Calu3 (cell line): ENCODE measurements at places on chromosomes 11 and 22. TPM values are rescaled to one million over a fixed set of nuclear protein-coding genes. Genes with fewer than 3 reads are reported as not detected.

DNA sequence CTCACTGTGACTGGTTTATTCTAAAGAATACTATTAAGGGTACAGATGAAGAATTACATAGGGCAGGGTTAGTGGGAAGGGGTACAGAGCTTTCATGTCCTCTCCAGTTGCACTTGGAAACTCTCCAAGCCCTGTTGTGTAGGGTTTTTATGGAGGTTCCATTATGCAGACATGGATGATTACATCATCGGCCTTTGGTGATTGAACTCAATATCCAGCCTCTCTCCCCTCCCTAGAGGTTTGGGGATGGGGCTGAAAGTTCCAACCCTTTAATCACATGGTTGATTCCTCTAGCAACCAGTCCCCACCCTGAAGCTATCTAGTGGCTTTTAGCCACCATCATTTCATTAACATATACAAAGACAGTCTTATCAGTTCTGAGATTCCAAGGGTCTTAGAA lies 472.6 kb downstream of the BUD13 start:
- no peak for DNase-seq

The THY1 gene
- total RNA-seq, result not detected in 2 replicates

DNA sequence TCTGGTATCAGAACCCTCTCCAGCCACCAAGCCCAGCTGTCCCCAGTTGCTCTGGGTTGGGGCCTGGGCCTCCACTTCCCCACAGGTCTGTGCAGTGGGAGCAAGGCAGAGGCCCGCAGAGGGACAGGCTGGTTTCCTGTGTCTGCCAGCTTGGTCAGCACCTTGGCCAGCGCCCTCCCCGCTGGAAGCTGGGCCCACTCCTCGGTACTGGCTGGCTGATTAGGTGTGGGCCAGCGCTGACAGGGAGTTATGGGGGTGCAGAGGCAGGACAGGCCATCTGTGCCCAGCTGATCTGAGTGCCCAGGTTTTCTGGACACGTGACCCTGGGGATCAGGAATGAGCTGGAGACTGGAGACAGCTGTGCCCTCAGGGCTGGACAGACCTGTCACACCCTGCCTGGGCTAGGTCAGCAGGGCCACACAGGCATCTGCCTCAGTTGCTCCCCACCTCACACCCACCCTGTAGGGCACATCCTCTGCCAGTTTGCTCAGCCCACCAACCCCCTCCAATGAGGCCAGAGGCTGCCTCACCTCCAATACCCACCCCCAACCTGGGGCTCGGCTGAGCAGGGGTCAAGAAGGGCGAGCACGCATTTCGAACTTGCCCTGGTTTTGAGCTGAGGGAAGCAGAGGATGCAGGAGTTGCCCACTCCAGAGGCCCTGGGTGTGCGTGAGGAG lies 175.3 kb downstream of the IGLL1 start:
- DNase-seq, result no peak

The TRIM51 gene
- total RNA-seq, result not detected in 2 replicates

The SYT8 gene
- total RNA-seq, result 5.8 and 7.1 TPM in 2 replicates

DNA sequence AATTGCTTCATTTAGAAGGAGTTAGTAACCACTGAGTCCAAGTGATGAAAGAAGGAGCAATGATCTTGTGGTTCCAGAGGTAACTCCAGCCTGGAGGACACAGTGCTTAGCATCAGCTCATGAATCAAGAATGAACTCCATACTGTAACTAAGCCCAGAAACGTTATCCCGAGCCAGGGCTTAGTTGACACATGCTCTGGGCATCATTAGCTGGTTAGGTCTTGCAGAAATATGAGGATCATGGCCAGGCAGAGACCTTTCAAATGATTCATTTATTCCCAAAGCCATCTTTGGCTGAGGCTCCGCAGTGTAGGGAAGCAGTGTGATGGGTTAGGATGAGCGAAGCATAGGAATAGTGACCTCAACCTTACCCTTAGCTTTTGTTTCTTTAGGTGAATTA lies 277.4 kb downstream of the FAM76B start:
- no peak for DNase-seq

- DNase-seq, result no peak
Measured at GRCh38 chr11:2374456-2375201, 2.5 kb upstream of the CD81 start.

The GTPBP1 gene
- total RNA-seq, result 79.1 and 91.4 TPM in 2 replicates

The CTSW gene
- total RNA-seq, result not detected in 2 replicates

GRCh38 chr22:40147388-40148176 lies 30.1 kb upstream of the TNRC6B start:
- DNase-seq, result no peak

- DNase-seq, result no peak
Measured at GRCh38 chr22:42461511-42461910, 29.3 kb upstream of the NFAM1 start.
